Stimulated activated CD4-positive, alpha-beta T cell treated with anti-CD3 and anti-CD28 coated beads, Interleukin-4, amount 100 ng/mL, for 1 hour (primary cell): ENCODE measurements at places on chromosomes 5 and 9.
A peak's percentile ranks its signal among the peaks of the same experiment; 100 is the strongest.

GRCh38 chr5:14414007-14414406 is 167.6 kb upstream of the OTULINL start:
- no peak for DNase-seq

GRCh38 chr9:98334796-98335195 is 79.3 kb upstream of the TBC1D2 start:
- DNase-seq: no peak

DNA sequence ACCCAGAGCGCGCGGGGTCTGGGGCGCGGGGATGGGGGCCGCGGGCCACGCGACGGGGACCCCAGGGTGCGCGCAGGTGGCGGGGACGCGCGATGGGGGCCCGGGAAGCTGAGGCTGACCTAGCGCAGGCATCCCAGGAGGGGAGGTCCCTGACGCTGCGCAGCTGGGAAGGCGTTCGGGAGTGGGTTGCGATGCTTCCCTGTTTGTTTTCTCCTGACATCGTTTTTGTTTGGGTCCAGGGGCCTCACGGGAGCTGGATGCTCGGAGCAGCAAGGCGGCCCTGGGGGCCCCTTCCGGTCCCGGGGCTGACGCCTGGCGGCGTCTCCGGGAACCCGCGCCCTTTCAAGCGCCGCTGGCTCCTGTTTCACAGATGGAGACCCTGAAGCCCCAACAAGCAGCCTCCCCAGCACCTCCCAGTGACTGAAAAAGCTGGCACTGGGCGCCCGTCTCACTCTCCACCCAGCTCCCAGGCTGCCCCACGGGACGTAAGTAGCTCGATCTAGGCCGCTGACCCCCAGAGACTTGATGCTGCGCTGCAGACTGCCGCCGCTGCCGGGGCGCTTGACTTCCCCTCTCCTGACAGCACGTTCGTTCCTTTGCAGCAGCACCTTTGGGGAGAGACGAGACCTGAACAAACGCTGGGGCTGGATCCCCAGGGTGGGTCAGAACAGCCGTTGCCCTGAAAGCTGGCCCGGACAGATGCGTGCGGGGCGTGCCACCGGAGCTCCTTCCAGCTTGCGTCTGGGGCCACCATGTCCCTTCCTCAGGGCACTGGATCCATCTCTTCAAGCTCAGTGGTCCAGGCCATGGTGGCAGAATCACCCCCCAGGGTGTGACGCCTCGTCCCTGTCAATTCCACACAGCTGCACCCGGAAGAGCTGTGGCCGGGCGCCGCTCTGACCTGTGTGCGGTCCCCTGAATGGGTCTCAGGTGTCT is 593 bp downstream of the BRD3OS start:
- DNase-seq: peak; percentile 51

DNA sequence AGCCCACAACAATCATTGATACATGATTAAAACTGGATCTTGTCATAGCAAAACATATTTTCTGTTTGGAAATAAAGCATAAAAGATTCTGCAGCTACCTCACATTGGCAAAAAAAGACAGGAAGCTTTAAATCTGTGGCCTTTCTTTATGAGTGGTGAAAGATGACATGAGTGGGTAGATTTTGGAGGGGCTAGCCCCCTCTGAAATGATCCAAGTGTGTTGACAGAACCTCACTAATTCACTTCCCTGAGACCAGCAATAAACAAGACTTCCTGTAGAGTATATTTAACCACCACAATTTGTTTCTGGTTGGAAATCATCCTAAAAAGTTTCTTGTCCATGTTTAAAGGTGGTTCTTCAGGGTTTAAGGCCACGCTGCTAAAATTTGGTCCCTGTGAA is 530.8 kb downstream of the SPATA31D1 start:
- DNase-seq: no peak

- no peak for DNase-seq
These were observed 33.1 kb downstream of the ATP6V0E1 start for GRCh38 chr5:173016598-173017046.

- no peak for DNase-seq
These were observed 72.8 kb downstream of the PTTG1 start for GRCh38 chr5:160494451-160494850.

DNA sequence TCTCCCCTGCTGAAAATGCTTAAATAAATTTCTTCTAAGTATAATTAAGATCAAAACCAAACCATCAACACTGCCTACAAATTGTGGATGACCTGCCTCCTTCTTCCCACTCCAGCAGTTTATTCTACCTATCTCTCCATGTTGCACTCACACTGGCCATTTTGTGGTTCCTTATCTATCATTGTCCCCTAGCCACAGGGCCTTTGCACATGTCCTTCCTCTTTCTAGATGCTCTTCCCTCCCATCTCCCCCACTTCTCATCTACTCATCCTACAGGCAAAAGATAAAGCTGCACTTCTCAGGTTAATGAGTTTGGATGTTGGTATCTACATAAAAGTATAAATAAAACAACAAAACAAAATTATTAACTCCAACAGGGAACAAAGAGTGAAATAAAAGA is 70.6 kb upstream of the CCNG1 start:
- no peak for DNase-seq

GRCh38 chr9:88927510-88927909 is 63.8 kb upstream of the S1PR3 start:
- no peak for DNase-seq

GRCh38 chr5:159802661-159803060 is 113.6 kb upstream of the ADRA1B start:
- DNase-seq: no peak

GRCh38 chr5:73236541-73237128 is 63.6 kb downstream of the TMEM174 start:
- no peak for DNase-seq

DNA sequence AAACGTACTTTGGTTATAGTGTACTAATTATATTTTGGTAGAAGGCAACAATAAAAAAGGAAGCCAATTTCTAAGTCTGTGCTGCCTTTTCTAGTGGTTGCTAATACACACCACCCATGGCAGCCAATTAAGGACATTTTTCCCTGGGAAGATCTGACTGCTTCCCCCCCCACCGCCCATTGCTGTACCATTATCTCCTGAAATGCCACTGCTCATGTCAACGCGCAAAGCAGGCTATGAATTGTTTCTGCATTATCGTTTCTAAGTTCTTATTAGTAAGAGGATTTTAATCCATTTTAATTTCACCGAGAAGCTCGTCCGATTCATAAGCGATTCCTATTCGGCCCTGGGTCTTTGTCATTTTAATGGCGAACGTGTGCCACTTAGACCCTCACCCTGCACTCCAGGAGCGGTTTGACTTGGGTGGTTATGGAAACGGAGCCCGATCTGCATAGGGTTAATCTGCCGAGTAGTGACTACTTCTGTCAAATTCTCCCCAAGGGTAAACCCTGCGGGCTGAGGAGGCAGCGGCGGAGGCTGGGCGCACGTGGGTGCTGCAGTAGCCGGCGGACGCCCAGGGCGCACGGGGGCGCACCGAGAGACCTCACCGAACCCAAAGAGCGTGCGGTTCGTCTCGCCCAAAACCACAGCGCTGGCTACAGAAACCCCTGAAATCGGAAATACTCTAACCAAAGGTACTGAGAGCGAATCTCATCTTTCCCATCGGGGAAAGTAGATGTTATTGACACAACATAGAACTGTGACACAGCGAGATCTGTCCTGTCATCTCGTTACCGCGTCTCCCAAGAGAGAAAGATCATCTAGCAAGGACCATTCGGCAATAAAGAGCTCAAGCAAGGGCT is 55.8 kb upstream of the SHC3 start:
- peak; percentile 43 for DNase-seq

DNA sequence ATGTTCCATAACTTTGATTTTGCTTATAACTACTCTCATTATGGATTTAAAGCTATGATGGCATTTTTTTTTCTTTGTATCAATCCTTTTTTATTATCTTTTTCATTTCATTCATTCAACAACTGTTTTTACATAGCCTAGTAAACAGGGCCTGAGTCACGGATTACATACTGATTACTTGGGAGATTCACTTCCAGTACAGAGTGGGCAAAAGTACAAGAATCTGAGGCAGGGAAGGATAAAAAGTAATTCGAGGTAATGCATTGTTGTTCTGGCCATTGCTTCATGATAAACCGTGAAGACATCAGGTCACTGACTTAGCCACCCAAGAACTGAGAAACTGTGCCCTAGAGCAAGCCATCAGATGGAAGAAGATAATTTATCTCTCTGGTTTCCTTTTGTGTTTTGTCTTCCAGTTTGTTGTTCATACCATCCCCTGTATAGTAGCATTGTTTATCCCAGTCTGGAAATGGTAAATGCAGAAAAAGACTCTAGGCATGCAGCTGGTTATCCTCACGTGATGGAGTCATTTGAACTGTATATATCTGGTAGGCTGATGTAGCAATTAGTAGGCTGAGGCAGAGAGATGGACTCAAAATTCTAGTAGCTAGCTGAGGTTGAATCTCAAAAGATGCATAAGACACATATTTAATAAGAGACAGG is 145.6 kb downstream of the CNTLN start:
- DNase-seq: no peak

- DNase-seq: no peak
These were observed 160.0 kb downstream of the CCDC192 start for GRCh38 chr5:127863161-127863560.

DNA sequence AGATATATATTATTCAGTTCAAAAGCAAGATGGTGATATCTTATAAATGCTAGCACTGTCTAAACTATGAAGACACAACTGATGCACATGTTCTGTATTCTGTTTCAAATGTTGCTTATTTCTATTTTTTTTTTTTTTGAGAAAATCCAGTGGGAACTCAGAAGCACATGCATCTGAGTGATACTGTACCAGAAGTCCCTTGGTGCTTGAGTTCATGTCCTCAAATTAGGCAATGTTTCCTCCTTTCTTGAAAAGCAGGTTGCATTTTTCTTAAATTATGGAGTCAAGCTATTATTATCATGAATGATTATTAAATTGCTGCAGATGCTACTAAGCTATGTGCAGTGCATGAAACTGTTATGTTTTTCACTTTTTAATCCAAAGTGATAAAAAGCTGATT is 70.4 kb downstream of the CAMK4 start:
- no peak for DNase-seq

DNA sequence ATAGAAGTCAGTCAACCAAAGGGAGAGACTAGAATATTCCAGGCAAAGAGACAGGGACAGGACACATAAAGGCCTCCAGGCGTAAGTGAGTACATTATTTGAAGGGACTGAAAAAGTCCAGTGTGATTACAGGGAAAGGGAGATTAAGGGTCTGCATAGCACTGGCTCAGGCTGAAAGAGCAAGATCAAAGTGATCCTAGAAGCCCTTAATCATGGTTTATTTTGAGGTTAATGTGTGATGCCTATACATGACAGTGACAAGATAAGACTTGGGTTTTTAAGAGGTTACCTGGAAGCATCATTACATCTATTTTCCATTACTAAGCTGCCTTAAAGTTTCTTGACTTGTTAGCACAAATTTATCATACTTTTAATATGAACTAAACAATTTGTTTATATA is 25.8 kb downstream of the LMBRD2 start:
- no peak for DNase-seq

GRCh38 chr5:173498286-173498685 is 118.2 kb downstream of the BOD1 start:
- no peak for DNase-seq

- DNase-seq: peak; percentile 47
These were observed 39.1 kb upstream of the RANBP6 start for GRCh38 chr9:6054280-6055099.

GRCh38 chr5:37710965-37711364 is 128.9 kb downstream of the GDNF start:
- no peak for DNase-seq

- no peak for DNase-seq
These were observed 10.5 kb downstream of the LURAP1L start for GRCh38 chr9:12785260-12785770.

DNA sequence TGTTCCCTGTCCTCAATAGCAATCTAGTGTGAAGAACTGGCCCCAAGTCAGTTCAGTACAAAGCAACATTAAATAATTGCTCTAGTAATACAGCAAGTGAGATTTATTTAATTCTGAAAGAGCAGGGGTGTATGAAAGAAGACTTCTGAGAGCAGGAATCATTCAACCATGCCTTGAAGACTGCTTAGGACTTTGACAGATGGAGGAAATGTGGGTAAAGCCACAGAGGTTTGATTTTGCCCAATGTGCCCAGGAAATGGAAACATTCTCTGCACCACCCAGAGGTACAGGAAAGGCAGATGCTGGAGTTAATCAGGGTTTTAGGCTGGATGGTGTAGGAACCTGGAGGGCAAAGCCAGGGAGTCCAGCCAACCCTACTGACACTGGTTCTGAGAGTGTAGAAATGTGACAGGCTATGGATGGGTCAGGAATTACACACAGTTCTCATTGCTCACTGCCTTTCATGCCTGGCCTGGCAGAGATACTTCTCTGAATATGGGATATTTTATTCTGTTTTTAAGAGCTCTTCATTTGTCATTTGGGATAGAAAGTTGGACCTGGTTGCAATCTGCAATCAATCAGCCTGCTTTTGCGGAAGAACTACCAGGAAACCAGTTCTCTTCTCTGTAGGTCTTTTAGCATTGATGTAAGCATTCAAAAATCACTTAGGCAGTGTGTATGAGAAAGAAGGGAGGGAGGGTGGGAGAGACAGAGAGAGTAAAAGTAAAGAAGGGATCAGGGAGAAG is 88.3 kb downstream of the BRINP1 start:
- DNase-seq: no peak

GRCh38 chr9:37938121-37938891 is 34.4 kb upstream of the SLC25A51 start:
- no peak for DNase-seq

DNA sequence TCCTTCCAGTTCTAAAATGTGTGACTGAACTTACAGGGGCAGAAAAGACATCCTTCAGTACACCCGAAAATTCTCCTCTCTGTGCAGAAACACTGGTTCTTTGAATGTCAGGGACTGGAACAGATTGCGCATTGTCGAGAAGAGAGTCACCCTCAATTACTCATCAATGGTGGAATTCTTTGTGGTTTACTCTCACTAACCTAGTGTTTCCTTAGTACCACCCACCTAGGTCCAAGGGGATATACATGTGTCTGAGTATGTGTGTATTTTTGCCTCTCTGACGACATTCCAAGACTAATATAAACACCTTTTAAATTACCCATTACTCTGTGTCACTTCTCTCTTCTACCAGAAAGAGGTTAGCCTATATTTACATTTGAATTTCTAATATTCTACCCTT is 660.8 kb downstream of the TLE1 start:
- no peak for DNase-seq

DNA sequence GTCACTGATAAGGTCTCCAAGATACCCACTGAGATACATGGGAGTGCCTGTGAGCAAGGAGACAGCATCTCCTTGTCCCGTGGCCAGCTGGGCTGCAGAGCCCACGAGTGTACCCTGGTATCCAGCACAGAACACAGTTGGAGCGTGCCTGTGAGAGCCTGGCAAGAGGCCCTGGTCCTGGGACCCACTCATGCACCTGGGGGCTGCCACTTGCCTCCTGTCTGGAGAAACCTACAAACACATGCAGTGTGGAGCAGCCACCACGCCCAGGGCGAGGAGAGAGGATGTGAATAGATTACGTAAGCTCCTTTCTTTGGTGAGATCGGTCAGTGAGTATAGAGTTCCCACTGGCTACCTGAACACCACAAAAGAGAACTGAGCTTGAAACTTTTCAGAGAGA is 88.3 kb downstream of the CTNND2 start:
- DNase-seq: no peak
